HuH-7 (cell line): ENCODE measurements at places on chromosomes 2 and 18.

GRCh38 chr18:76264876-76265250 is 230.2 kb downstream of the ZNF516 start:
- no peak for DNase-seq

DNA sequence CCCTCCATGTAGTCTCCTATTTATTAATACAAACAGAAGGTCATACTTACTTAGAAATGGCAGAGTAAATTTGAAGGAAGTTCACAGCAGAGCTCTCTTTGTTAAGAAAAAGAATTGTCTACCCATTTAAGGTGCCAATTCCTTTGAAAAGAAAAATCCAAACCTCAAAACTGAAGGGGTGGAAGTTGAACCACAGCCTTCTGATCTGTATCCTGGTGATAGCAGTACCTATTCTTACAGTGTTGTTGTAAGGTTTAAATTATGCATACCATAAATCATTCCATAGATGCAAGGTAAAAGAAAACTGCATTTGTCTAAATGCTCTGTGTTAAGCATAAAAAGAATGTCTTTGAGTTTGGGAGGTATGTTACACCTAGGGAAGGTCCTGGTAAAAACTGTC is 47.6 kb downstream of the COBLL1 start:
- DNase-seq: no peak

- DNase-seq: no peak
Observed at GRCh38 chr18:13260935-13261640, 42.5 kb downstream of the LDLRAD4 start.

- DNase-seq: no peak
Observed at GRCh38 chr2:186515376-186515775, 29.3 kb downstream of the ZC3H15 start.

GRCh38 chr2:27225526-27225925 is 8.4 kb downstream of the CAD start:
- DNase-seq: no peak

- DNase-seq: no peak
Observed at GRCh38 chr2:3493615-3494007, 25.7 kb downstream of the ADI1 start.

GRCh38 chr18:12777500-12777944 is 74.7 kb downstream of the PSMG2 start:
- no peak for DNase-seq

- DNase-seq: no peak
Observed at GRCh38 chr18:2896990-2897389, 50.2 kb downstream of the EMILIN2 start.

DNA sequence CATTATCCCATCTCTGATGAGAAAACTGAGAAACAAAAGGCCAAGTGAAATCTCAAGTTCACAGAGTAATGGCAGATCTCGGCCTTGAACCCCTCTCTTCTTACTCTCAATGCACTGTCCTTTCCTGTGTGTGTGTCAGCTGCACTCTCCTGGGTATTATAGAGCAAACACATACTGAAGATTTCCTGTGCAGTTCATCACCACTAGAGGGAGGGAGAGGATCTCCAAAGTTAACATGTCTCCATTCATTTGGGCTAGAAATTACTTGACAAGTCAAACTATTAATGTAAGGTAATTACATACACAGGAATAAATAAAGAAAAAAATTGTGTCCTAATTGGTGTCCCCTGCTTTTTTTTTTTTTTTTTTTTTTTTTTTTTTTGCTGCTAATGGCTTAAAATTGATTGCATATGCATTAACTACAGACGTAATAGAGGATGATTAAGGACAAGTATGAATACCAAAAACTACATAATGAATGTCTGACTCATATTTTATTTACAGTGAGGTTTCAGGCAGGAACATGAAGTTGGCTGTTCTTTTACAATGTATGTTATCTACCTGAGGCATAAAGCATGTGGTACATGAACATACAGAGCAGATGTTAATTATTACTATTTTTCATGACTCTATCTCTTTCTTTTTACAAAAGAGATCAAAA is 269.2 kb downstream of the NYAP2 start:
- DNase-seq: peak; percentile 23

- no peak for DNase-seq
Observed at GRCh38 chr2:223227338-223227737, 175.3 kb downstream of the KCNE4 start.

- DNase-seq: no peak
Observed at GRCh38 chr2:176415937-176416499, 146.8 kb downstream of the MTX2 start.
